ENCODE measurements at places on chromosomes 2 and 18. TPM values are rescaled to one million over a fixed set of nuclear protein-coding genes. Genes with fewer than 3 reads are reported as not detected.

DNA sequence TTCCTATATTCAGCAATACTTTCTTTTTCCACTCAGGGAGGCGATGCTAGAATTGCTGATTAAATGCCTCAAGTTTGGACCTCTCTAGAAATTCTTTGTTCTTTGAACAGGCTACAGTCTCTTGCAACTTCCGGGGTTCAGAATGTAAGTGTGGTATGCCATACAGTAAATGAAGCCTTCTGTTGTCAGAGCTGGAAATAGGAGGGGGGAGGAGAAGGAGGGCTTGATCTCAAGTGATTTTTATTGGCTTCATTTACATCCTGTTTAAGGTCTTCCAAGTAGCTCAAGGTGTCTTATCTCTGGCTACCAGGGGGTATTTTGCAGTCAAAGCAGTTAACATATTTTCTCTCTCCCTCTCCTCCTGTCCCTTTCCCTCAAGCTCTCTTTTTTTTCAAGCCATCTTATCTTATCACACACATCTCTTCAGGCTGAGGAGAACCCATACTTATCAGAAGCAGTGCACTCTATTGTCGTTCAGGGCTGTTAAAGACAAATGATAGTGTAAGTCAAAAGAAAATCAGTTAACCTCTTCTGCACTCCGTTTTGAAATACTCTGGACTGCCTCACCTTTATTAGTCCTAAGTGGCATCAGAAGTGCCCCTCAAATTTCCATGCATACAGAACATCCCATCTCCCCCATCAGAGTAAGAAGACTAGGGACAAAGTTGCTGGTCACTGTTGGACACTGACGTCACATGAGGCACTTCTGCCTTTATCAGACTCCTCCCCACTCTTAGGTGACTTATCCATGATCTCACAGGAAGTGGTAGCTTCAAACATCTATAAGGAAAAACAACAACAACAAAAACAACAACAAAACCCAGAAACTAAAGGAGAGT lies 112.2 kb downstream of the ZNF521 start:
- DNase-seq, result no peak

- DNase-seq, result no peak
Measured at GRCh38 chr2:69449906-69450305, 12.7 kb upstream of the NFU1 start.

The OSR1 gene
- 1.3 TPM for total RNA-seq

The SERPINB4 gene
- total RNA-seq, result not detected

The OBSL1 gene
- total RNA-seq, result 20.6 TPM

The UGT1A3 gene
- total RNA-seq, result not detected

The GALR1 gene
- not detected for total RNA-seq
